ENCODE measurements at places on chromosomes 16 and 17. TPM values are rescaled to one million over a fixed set of nuclear protein-coding genes. Genes with fewer than 3 reads are reported as not detected.
A peak's percentile ranks its signal among the peaks of the same experiment; 100 is the strongest.

GRCh38 chr17:951325-952132, 28.0 kb downstream of the NXN start:
- no peak overlapping the region for H3K4me3 ChIP-seq
- no peaks in the 10 kb centered on the region for H3K36me3 ChIP-seq
- no peak overlapping the region for H3K27ac ChIP-seq
- no peaks in the 10 kb centered on the region for H3K4me1 ChIP-seq
- H3K27me3 ChIP-seq, result peaks cover 14% of the 10 kb centered on the region

GRCh38 chr16:46882304-46882939, 1.7 kb upstream of the GPT2 start:
- peaks cover 12% of the 10 kb centered on the region for H3K4me1 ChIP-seq
- H3K27me3 ChIP-seq, result peaks cover 28% of the 10 kb centered on the region
- no peak overlapping the region for H3K27ac ChIP-seq
- DNase-seq, result no peak
- no peak overlapping the region for H3K4me3 ChIP-seq

GRCh38 chr16:81778861-81779535, at the start of gene PLCG2:
Gene PLCG2 (plus strand): TSS chr16:81779291. CDS start chr16:81785990, 6,699 bp downstream.
- peaks cover 7% of the 10 kb centered on the region for H3K4me1 ChIP-seq
- H3K27me3 ChIP-seq, result peaks cover 73% of the 10 kb centered on the region
- peak within 1 kb of the TSS; percentile 88 for H3K4me3 ChIP-seq
- peak; percentile 91 for DNase-seq
- peak within 1 kb of the TSS; percentile 45 for H3K27ac ChIP-seq

- no peaks in the 10 kb centered on the region for H3K36me3 ChIP-seq
- no peak for DNase-seq
- no peak overlapping the region for H3K4me3 ChIP-seq
- H3K4me1 ChIP-seq, result no peaks in the 10 kb centered on the region
- H3K27ac ChIP-seq, result no peak overlapping the region
These were observed 829 bp downstream of the GCGR start for GRCh38 chr17:81804559-81805399.

DNA sequence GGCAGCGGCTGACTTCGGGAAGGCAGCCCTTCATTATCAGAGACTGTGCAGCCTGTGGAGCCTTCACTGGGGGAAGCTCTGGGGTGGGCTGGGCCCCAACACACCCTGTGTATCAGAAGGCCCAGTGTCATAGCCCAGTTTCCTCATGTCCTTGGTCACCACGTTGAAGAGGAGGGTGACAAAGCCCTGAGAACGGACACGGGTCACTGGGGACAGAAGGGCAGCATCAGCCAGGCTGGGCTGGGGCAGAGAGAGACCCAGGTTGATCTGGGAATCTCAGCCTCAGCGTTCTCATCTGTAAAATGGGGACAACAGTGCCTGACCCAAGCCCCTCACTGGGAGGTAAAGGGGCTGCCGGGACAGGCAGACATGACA, 19.3 kb downstream of the B9D1 start:
- no peak overlapping the region for H3K4me3 ChIP-seq
- H3K27me3 ChIP-seq, result peaks cover 16% of the 10 kb centered on the region
- no peak overlapping the region for H3K27ac ChIP-seq
- no peaks in the 10 kb centered on the region for H3K4me1 ChIP-seq
- no peak for DNase-seq

DNA sequence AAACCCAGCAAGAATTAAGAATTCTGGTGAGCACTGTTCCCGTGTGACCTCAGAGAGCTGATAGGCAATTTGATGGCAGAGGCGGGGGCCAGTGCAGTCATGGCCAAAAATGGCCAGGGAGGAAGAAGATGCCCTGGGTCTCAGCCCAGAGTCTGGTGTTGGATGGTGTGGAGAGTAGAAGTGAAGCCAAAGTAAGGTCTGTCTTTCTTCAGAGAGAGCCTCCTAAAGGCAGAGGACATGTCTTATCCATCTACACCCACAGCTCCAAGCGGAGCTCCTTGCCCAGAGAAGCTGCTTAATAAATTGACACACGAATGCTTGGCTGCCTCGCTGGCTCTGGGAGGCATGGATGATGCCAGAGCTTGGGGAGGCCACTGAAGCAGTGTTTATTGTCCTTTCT, 19.7 kb upstream of the ZNF652 start:
- DNase-seq, result no peak
- H3K4me1 ChIP-seq, result peaks cover 2% of the 10 kb centered on the region
- H3K27me3 ChIP-seq, result peaks cover 7% of the 10 kb centered on the region
- H3K4me3 ChIP-seq, result no peak overlapping the region
- no peak overlapping the region for H3K27ac ChIP-seq

GRCh38 chr16:22075043-22075757, 17.1 kb upstream of the VWA3A start:
- H3K36me3 ChIP-seq, result no peaks in the 10 kb centered on the region
- no peaks in the 10 kb centered on the region for H3K4me1 ChIP-seq
- H3K4me3 ChIP-seq, result no peak overlapping the region
- no peak for DNase-seq

Gene TP53TG3D
- total RNA-seq, result 0.89 TPM

Gene CLCN7
- 72.2 TPM for total RNA-seq

Gene DNAH9
- total RNA-seq, result not detected

Gene APOBR
- total RNA-seq, result 26.1 TPM

Gene SNAI3
- 14.4 TPM for total RNA-seq

Measured in activated naive CD8-positive, alpha-beta T cell treated with anti-CD3 and anti-CD28 coated beads, Interleukin-2, amount 10 ng/mL, durations not matched to agents 7 days and 5 days (primary cell).